ENCODE measurements at places on chromosomes 13 and 19.

DNA sequence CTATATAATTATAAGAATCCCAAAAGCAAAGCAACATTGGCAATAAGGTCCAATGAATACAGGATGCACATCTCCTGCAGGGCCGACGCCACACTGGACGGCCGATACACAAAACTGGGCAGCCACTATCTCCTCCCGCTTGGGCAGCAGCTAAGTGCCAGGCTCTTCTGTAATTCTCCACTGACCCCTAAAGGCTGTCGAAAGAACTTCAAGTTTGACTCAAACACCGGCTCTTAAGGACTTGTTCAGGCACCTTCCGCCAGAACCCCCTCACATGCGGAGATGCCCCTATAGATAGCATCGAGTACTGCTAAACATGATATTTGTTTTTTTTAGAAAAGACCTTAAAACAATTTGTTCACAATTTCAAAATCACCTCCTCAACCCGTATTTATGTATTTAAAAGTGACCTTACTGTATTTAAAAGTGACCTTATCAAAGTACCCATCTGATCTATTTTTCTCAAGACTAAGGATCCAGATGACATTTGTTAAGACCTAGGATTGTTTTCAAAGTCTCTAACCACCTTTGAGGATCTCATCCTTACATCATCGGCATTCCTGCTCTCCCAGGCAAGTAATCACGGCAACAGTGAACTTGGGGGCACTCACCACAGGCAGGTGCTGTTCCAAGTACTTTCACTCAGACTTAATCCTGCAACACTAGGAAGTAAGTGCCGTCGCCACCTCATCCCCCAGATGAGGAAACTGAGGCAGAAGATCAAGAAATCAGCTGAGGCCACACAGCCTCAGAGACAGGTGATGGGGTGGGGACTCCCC is 77.8 kb downstream of the TUBGCP3 start:
- no peak for DNase-seq

GRCh38 chr19:334296-335071 is 10.1 kb downstream of the MIER2 start:
- DNase-seq, result no peak

- no peak for DNase-seq
These were observed 97.3 kb downstream of the SERP2 start for GRCh38 chr13:44470638-44471562.

GRCh38 chr19:54333586-54334298 is 5.2 kb downstream of the LILRA4 start:
- DNase-seq, result no peak
